ENCODE measurements at places on chromosomes 1 and 21.

- no peak for DNase-seq
These were observed 33.0 kb upstream of the ADARB1 start for GRCh38 chr21:45041351-45041805.

- peak; percentile 86 for DNase-seq
These were observed 5.1 kb upstream of the VWA1 start for GRCh38 chr1:1430114-1430982.

GRCh38 chr1:223153177-223154119 lies 10.4 kb upstream of the TLR5 start:
- DNase-seq: no peak

DNA sequence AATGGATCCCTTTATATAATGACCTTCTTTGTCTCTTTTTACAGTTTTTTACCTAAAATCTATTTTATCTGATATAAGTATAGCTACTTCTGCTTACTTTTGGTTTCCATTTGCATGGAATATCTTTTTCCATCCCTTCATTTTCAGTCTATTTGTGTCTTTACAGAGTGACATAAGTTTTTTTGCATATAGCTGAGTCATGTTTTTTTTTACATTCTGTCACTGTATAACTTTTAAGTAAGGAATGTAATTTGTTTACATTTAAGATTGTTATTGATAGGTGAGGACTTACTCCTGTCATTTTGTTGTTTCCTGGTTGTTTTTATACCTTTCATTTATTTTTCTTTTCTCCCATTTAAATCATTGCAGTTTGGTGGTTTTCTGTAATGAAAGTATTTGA lies 402.7 kb upstream of the ADGRL2 start:
- DNase-seq: no peak

DNA sequence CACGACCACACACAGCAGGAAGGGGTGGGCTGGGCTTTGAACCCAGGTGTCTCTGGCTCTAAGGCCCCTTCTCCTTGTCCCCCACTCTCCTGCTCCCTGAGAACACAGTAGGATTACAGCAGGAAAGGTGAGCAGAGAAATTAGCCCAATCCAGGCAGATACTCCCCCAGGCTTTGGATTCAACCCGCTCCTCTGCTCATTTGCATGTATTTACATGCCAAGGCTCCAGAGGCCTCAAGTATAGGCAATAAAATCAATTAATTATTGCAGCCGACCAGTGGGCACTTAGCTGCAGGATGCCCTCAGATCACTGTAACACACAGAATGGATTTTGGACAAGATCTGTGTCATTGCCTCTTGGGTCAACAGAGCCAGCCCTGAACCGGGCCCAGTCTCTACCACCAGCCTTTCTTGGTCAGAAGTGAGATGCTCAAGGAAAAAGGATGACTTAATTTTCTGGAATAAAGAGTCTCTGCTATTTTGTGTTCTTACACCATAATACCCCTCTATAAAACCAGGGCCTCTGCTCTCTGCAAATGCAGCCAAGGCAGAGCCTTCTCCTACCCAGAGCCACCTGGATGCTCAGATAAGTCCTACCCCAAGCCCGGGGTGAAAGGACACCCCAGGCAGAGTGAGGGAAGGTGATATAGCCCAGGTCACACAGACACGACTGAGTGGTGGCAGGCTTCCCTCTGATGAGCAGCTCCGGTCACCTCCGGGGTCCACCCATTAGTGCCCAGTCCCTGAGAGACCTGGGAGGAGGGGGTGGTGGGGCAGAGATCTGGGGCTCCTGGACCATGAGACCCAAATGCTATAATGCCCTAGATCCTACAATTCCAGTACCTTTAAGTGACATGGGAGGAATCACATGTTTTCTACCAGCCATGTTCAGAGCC lies 28.9 kb downstream of the MATN1 start:
- DNase-seq: no peak

- no peak for DNase-seq
These were observed 1.0 kb downstream of the C1orf115 start for GRCh38 chr1:220691053-220691684.

DNA sequence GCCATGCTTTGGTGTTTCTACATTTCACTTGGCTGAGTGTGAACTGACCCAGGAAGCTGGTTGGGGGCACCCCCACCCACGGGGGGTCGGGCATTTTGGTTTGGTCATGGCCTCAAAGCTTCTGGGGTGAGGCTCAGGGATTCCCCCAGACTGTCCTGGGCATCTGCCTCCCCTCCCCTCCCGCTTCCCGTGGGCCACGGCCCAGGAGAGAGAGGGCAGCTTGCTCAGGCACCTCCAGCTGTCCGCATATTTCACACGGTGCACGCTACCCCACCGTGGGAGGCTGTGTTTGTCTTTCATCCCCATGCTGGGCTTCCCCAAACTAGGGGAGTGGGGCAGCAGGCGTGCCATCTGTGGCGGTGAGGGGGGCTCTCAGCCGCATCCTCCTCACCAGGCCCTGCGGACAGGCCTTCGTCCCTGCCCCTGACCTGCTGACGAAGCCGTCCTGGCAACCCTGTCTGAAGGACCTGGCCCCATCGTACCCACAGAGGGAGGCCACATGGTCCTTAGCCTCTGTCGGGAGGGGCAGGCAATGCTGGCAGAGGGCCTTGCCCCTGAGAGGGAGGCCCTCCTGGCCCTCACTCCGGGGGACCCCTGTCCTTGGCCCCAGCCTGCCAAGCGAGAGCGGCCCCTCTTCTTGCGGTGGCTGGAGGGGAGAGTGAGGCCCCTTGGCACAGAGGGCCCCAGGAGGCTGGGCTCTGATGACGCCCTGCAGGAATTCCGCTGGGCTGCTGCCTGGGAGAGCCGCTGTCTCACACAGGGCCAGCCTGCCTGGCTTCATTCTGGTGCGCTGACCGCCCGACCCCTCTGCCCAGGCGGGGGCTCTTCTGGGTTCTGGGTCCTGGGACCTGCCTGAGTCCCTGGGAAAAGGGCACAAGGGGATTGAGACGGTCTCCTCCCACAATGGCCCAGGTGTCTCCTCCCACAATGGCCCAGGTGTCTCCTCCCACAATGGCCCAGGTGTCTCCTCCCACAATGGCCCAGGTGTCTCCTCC lies 22.1 kb downstream of the TP73 start:
- peak; percentile 51 for DNase-seq

GRCh38 chr1:203308328-203308922 lies 3.1 kb downstream of the BTG2 start:
- DNase-seq: peak; percentile 51

DNA sequence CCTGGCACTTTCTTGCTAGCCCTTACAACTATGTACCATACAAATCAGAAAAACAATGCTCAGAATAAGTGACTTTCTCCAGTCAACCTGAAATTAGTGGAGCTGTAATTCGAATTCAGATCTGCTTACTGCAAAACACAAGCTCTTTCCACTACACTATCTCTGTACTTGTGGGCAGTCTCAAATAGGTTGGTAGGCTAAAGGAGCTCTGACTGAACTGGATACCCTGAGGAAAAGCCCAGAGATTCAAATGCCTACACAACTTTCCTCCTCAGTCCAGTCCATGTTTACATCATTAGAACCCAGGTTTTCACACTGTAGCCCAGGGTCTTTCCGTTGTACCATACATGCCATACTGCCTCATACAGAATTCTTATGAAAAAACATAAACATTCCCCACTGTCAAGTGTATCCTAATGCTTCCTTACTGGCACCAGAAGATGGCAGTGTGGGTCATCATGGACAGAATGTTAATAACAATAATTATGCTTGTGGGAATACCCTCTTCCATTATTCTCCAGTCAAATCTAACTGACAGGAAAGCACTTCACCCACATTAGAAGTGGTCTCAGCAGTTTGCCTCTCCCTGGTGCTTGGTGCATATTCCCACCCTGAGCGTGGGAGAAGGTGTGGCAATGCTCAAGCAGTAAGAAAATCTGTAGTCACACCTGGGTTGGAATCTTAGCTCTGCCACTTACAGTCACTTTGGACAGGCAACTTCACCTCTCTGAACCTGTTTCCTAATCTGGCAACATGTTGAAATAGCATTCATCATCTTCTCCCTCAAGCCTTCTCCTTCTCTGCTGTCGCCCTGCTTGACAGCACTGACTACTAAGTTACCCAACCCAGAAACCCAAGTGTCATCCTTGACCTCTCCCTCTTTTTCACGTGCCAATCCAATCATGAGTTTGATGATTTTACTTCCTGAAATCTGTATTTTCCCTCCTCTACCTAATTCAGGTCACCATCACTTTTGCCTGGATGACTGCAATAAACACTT lies 14.4 kb upstream of the ZFYVE9 start:
- no peak for DNase-seq

DNA sequence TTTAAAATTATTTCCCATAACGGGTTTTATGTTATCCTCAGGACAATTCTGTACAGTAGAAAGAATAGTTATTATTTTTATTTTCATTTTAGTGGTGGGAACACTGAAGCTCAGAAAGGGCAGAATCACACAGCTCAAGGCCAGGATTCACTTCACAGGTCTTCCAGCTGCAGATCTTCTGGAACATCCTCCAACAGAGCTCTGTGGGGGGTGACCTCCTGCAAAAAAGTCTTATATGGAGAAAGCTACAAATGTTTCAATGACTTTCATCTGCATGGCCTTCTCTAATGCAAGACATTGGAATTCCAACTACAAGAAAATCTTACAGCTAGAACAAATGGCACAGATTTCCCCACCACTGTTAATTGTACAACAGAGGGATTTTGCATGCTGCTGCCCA lies 64.2 kb downstream of the SEC16B start:
- no peak for DNase-seq

DNA sequence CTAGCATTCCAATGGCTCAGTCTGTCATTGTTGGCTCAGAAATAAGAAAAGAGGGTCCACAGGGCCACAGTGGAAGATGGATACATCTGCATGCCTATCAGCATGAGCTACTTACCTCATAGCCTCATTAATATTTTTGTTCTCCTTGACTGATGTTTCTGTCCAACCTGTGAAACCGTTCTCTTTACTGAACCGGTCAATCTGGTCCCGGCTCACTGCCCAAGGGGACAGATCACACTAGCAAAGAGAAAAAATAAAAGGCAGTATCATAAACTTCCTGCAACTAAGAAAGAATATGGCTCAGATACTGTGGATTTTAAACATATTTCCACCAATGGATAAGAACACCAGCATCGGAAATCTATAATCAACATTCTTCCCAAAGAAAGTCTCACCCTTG lies 4.7 kb downstream of the RAB29 start:
- DNase-seq: no peak

DNA sequence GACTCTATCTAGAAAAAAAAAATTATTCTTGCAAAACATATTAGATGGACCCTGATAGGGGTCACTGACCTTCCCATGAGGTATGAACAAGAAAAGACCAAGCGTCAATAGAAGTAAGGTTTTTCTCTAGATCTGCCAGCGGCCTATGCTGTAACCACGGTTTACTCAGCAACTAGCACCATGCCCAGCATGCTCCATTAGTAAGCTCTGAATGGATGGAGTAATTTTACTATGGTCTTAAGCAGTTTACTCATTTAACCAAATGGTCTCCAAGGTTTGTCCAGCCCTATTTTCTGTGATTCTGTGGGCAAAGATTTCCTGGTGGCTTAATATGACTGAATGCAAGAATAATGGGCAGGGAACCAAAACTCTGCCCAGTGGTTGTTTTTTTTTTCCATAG lies 113.9 kb downstream of the ADSS2 start:
- no peak for DNase-seq

GRCh38 chr1:93844262-93845045 lies 34.6 kb downstream of the DNTTIP2 start:
- DNase-seq: peak; percentile 75

DNA sequence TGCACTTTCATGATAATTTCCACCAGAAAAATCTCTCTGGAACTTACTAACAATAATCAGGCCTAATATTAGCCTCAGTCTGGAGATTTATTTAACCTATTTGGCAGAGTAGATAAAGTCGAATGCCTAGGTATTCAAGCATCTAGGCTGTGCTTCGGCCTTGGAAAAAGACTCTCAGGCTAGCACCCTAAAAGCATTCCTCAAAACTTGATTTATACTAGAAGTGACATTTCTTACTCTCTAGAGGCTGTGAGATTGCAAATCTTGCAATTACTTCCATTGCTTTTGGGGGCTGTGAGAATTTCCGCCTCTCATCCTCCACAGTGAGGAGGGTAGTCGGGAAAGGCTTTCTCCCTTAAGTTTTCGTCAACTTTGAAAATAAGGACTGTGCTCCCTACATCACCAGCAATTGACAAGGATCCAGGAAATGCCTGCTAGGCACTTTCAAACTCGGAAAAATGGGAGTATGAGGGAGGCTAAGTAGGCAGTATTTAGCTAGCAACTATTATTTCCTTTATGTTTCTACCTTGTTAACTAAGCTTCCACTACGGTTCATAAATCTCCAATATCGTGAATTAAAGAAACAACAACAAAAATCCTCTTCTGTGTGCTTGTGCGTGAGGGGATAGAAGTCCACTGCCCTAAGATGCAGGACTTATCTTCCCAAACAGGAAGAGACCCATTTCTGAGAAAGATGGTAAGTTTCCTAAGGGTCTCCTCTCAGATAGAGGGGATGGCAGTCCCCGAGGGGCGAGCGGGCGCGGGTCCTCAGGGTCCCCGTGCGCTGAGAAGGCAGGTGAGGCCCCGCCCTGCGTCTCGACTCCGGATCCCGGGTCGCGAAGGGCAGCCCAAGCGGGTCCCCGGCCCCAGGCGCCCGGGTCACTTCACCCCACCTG lies 1.1 kb upstream of the LMO4 start:
- no peak for DNase-seq

DNA sequence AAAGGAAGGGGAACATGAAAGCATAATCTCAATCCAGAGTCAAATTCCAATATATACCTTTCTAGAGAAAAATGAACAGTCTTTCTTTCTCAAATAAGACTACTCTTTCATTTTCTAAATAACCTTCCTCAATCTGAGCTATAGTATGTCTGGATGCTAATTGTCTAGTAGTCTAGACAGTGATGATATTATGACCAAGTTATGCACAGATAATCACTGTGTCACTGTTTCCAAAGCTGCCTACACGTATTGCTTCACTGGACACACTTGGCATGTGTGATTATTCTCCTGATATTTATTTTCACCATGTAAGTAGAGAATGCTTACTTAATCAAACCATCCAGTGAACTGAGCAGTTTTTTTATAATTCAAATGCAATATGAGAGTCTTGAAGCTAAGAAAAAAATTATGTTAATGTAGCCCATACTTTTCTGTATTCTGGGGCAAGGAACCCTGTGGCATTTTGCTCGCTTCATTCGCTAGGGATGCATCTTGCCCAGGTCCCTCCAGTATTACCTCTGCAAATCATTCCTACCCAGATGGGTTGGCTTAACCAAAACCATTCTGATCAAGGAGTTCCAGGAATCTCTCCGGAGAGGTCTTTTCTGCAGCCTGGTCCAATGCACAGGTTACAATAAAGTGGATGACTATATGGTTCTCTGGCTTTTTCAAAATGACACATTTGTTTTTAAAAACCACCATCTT lies 303.1 kb upstream of the RUNX1 start:
- no peak for DNase-seq

GRCh38 chr1:63818567-63819325 lies 44.9 kb downstream of the ROR1 start:
- no peak for DNase-seq

DNA sequence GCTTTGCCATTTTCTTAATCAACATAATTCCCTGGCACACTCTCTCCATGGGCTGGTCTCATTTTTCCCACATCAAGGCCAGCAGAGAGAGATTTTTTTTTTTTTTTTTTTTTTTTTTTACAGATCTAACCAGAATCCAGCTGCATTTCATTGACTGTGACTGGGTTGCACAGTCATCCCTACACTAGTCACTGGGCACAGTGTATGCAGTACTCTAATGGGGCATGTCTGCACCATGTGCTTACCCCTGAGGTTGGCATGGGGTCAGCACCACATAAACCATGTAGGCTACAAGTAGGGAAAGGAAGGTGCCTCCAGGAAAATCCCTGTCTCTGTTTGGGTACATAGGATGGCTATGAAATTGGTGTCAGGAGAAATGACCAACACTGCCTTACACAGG lies 64.1 kb upstream of the LRP8 start:
- DNase-seq: no peak
